HepG2 (cell line): ENCODE measurements at places on chromosomes 5 and 9. TPM values are rescaled to one million over a fixed set of nuclear protein-coding genes. Genes with fewer than 3 reads are reported as not detected.

DNA sequence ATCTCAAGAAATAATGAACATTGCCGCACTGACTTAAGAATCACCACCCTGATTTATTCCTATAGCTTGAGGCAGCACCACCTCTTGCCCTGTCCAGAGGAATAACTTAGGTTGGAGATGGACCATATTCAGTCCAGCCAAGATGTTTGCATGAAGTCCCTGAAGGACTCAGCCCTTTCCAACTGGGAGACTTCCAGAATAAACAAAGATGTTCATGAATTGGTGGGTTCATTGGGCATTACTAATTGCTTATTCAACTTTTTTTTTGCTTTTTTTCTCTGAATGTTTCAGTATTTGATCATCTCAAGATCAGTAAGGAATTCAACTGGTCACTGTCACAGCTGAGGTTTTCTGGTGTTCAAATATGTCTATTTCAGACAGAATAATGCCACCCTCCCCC, 470.6 kb downstream of the CCDC171 start:
- DNase-seq, result no peak

Gene FGD3
- total RNA-seq, result 0.84 and 1.1 TPM in 2 replicates

DNA sequence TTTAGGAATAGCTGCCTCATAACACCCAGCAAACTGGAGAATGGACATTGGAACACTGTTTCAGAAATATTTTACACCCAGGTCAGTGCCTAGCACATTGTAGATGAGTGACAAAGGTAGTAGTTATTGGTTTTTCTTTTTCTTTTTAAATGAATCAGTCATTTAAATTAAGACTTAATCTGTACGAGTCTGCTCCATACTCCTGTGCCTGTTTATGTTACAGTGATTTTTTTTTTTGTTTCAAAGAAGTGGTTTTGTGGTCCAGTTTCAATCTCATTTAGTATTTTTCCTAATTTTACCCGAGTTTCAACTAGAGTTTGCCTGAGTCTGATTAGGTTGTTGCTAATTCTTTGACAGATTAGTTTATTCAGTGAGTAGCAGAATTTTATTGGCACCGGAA, 16.2 kb downstream of the LMNB1 start:
- no peak for DNase-seq

- no peak for DNase-seq
Observed at GRCh38 chr9:72882117-72882775, 70.6 kb downstream of the ALDH1A1 start.

- no peak for DNase-seq
Observed at GRCh38 chr9:137426018-137426681, 3.0 kb downstream of the NOXA1 start.
